ENCODE measurements at places on chromosomes 5 and 9.

DNA sequence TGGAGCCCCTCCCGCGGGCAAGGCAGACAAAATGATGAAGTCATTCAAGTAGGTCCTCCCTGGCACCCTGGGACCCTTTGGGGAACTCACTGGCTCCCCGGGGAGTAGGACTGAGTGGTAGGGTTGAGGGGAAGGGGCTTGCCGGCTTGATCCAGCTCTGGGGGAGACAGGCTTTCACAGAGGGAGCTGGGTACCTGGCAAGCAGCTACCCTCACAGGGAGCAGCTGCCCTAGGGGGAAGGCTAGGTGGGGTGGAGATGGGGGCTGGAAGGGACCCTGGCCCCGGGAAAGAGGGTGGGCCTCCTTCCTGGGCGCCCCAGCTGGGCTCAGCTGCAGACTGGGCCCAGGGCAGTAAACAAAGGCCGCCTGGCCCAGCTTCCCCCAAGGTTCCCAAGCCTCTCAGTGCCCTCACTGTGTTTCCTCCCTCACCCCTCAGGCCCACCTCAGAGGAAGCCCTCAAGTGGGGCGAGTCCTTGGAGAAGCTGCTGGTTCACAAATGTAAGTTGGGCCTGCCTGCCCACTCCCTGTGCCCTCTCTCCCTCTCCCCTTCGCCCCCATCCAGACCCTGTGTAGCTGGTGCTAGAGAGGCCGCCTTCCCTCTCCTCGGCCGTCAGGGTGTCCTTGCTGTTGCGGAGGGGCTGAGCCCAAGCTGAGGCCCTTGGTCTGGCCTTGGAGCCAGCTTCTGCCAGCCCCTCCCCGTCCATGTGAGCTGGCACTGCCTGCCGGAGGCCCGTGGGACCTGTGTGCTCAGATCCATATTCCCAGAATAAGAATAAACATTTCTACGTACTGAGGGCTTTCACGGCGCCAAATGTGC, 131.2 kb downstream of the RGS3 start:
- DNase-seq: no peak

- no peak for DNase-seq
These were observed 40.3 kb upstream of the SARDH start for GRCh38 chr9:133778336-133779013.

DNA sequence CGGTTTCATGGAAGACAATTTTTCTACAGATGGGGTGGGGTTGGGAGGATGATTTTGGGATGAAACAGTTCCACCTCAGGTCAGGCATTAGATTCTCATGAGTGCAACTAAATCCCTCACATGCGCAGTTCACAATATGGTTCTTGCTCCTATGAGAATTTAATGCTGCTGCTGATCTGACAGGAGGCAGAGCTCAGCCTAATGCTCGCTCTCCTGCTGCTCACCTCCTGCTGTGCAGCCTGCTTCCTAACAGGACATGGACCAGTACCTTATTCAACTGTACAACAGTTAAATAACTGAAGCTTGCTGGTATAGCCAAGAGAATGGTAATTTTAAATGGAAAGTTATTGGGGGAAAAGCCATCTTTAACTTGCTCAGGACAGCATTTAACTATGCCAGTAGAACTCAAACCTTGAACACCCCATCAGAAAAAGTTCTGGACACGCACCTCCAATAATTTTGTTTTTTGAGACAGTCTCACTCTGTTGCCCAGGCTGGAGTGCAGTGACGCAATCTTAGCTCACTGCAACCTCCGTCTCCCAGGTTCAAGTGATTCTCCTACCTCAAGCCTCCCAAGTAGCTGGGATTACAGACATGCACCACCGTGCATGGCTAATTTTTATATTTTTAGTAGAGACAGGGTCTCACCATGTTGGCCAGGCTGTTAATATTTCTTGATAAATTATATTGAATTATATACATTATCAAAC, 27.7 kb downstream of the HMGCR start:
- DNase-seq: no peak

DNA sequence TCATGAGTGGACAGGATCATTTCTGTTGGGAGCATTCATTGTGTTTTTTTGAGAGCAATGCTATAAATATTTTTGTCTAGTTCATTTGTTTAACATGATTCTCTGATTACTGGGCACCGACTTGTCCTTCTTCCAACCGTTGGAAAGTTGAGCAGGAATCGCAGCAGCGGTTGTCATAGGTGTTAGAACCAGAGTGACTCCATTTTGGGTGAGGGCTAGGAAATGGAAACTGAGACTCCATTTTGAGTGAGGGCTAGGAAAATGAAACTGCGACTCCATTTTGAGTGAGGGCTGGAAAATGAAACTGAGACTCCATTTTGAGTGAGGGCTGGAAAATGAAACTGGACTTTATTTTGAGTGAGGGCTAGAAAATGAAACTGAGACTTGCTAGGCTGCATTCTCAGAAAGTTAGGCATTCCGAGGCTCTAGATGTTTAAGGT, 100.6 kb downstream of the ICE1 start:
- no peak for DNase-seq

DNA sequence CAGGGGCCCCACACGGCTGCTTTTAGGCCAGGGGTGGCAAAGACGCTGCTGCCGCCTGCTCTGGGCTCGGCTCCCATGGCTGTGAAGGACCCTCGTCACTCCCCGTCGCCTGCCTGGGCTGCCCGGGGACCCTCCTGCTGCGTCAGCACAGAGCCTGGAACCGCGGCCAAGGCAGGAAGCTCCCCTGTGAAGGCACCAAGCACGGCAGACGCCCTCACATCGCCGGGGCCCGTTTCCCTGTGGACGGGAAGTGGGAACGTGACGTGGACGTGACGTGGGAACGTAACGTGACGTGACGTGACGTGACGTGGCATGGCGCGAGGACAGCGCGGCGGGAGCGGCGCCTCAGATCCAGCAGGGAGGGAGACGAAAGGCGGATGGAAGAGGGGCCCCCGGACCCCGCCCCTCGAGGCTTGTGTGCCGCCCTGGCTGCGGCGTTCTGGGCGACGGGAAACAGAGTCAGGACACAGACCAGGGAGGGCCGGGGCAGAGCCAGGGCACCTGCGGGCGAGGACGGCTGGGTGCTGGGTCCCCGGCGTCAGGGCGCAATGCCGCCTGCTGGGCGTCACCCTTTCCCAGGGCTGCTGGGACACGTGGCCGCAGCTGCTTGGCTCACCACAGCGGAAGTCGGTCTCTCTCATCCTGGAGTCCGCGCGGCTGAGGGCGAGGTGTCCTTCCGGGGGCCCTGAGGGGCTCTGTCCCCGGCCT, 53.1 kb downstream of the MRPL36 start:
- DNase-seq: peak; percentile 58

GRCh38 chr9:114372921-114373448, 14.8 kb downstream of the AKNA start:
- no peak for DNase-seq

- DNase-seq: no peak
These were observed 25.2 kb upstream of the PTGER4 start for GRCh38 chr5:40654377-40654991.

DNA sequence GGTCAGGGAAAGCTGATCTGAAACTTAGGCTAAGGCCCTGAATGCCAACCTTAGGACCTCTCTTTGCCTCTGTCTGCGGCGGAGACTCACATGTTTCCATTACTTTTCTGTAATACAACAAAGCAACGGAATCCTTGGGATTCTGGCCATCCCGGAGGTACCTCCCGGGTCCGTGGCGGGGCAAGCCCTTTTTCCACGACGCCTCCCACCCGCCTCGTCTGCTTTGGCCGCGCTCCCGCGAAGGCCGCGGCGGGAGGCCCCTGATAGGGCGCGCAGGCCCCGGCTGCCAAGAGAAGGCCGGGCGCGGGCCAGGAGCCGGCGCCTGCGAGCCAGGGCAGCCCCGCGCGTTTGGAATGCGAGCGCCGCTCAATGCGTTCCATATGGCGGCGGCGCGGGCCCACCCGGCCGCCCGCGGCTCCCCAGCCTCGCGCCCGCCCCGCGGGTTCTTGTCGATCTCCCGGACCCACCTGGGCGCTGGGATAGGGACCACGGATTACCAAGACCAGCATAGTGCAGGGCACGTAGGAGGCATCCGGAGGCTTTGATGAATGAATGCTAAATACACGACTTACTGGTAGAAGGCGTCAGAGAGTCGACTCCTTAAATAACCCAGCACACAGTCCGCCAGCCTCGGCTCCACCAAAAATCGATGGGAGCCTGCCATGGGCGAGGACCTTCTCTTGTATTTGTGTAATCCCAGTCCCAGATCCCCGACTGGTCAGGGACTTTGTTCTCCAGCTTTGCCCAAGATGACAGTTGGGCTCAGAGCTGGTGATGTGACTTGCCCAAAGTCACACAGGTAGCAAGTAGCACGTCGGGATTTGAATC, 17.5 kb upstream of the PHF19 start:
- no peak for DNase-seq

- DNase-seq: peak; percentile 45
These were observed 36.5 kb upstream of the LRRC14B start for GRCh38 chr5:154826-155225.

DNA sequence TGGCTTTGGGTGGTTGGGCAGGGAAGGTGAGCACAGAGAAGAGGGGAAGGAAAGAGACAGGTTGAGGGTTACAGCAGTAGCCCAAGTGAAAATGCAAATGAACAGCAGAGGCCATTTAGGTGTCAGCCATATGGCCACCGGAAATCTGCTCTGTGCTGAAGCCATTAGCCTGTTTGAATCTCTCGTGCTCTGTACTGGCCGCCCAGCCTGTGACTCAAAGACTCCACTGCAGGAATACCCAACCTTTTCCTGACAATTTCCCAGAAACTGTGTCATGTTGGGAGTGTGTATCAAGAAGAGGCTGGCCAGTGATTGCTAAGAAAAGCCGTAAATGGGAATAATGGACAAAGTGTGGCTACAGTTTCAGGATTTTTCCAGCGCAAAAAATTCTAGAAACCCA, 35.9 kb upstream of the RAI14 start:
- DNase-seq: no peak

Measured in coronary artery (tissue), 2 donors.